PC-3 (cell line): ENCODE measurements at places on chromosomes 12 and 14. TPM values are rescaled to one million over a fixed set of nuclear protein-coding genes. Genes with fewer than 3 reads are reported as not detected.
A peak's percentile ranks its signal among the peaks of the same experiment; 100 is the strongest.

DNA sequence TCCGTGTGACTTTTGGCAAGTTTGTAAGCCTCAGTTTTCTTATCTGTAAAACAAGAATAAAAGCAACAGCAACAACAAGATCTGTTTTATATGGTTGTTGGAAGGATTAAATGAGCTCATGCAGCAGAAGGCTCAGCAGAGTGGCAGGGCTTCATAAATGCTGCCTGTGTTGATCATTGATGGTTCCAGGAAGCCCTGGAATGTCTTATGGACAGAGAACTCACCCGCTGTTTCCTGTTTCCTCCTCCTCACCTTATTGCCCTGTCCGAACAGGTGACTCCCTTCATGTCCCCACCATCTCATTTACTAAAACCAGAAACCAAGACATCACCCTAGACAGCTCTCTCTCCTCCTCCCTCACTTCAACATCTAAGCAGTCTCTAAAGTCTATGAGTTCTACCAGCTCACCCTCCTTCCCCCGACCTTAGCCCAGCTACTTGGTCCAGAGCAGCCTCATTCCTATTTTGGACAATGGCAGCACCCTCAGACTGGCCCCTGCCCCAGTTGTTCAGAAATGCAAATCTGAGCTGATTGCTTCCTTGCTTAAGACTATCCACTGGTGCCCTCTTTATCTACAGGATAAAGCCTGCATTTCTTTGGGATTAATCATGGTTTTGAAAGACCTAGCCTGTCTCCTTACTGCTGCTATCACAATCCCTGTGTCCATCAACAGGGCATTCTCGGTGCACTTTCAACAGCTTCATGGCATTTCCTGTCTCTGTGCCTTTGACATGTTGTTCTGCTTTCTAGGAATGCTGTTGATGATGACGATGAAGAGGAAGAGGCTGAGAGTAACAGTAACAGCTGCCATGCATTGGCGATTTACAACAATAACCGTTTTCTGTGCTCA, 21.4 kb upstream of the GSG1 start:
- DNase-seq = peak; percentile 50

Gene EVL
- 26.5 and 31.7 TPM in 2 replicates for total RNA-seq

Gene PRH2
- total RNA-seq = not detected in 2 replicates

GRCh38 chr14:101947577-101947903, 16.8 kb upstream of the DYNC1H1 start:
- DNase-seq = no peak

- DNase-seq = no peak
These were observed 80.0 kb downstream of the METTL25 start for GRCh38 chr12:82438356-82438755.

DNA sequence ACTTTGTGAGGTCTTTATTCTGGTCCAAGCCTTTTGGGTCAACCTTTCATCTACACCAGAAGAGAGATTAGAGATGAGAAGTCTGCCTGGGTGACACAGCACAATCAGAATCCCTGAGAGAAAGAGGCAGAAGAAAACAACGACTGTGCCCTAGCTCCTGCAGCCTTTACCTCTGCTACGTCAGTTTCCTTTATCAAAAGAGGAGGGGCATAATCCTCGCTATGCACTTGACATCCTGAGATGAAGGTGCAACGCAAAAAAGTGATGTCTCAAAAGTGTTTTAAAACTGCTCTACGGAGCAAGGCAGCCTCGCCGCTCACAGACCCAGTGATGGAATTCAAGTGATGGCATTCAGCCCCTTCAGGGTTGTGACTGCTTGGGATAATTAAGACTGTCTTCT, 21.7 kb downstream of the ZDHHC22 start:
- no peak for DNase-seq

DNA sequence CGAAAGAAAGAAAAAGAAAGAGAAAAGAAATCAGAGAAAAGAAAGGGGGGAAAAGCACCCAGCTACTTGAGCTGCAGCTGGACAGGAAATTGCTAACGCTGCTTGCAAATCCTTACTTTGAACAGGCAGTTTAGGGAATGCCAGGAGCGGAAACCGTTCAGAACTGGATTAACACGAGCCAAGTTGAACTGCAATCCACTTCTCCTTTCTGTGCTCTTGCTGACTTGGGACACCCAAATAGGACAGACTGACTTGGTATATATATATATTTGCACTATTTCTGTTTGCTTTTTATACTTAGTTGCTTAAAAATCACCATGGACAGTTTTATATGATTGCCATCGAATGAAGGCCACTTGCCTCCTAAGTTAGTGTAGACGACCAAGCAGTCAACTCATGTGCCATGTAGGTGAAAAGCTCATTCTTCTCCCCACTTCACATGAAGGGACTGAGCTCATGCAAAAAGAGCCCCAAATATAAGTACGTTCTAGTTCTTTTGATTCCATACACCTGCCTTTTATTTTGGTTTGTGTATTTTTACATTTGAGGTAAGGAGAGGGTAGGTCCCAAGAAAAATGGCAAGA, 5.5 kb downstream of the DUSP6 start:
- peak; percentile 56 for DNase-seq

GRCh38 chr12:113794774-113795173, 171.4 kb downstream of the RBM19 start:
- DNase-seq = no peak

Gene GALNT16
- total RNA-seq = 0.17 and 0.33 TPM in 2 replicates

- DNase-seq = no peak
These were observed 326.7 kb downstream of the DPF3 start for GRCh38 chr14:72567226-72567625.

Gene KLRD1
- 0.06 TPM in 1 of 2 replicates, not detected in the other for total RNA-seq

Gene LRTM2
- total RNA-seq = not detected in 2 replicates

DNA sequence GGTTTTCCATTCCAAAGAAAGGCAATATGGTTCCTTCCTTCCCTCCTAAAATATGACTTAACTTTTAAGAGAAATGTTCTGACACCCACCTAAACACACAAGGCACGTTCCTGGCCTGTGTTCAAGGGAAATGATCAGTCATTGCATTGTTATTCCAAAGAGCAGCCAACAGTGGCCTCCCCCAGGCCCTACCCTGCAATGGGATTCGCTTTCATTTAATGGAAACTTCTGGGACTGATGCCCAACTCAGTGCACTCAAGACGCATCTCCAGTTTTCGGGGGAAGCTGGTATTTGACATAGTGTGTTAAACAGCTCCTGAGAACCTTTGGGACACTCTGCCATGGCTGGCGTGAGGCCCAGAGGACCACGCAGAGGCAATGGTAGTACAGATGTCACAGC, 65.9 kb downstream of the DDX51 start:
- peak; percentile 73 for DNase-seq

GRCh38 chr14:84643446-84643845, 886.5 kb upstream of the FLRT2 start:
- peak; percentile 66 for DNase-seq

GRCh38 chr14:36214476-36215216, 38.1 kb upstream of the PTCSC3 start:
- DNase-seq = peak; percentile 47

Gene AP1G2
- 69.7 and 71.7 TPM in 2 replicates for total RNA-seq

- no peak for DNase-seq
These were observed 1.3 kb downstream of the RNASE7 start for GRCh38 chr14:21043387-21043973.

DNA sequence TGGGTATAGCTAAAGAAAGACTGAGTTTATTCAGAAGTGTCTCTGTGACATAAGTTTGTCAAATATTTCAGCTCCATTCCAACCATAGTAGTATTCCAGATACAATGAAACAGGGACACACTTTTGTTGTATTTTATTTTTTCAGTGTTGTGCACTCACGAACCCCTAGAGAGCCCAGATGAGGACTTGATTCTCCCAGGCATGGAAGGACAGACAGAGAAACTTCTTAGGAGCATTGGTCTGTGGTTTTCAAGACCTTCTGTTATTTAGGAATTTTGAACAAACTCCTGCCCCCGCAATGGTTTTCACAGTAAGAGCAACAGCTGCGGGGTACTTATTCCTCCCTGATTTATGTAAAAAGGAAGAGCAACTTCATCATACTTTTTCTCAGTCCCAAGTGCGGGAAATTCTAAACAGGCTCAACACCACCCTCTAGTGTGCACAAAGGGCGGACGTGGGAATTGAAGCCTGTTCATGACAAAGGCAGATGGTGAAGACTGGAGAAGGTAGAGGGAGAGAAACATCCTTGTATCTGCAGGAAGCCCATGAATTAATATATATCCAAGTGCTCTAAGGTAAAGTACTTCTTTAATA, 147.6 kb downstream of the PAH start:
- DNase-seq = peak; percentile 62

DNA sequence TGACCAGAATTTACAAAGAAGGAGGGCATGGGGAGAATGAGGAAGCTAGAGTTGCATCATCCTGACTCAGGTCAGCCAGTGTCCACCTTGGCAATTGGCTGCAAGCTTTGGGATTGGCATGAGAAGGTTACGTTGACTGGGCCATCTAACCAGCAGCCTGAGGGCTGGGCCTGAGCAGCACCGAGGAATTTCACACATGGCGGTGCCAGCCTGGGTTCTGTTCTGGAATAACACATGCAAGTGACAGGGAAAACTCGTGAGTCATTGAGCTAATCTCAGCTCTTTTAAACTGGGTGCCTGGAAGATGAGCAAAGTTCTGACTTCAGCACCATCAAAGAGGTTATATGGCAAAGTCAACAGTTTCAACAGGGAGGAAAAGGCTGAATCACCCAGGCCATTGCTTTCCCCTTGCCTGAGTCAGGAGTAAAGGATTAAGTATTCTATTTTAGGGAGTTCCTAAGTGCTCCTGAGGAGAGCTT, 543.2 kb upstream of the TBX3 start:
- DNase-seq = peak; percentile 98

Gene RNU4-1
- total RNA-seq = under 0.01 TPM in 2 replicates

Gene PSMC6
- 193 and 232 TPM in 2 replicates for total RNA-seq

- DNase-seq = no peak
These were observed 449.6 kb downstream of the TMEM117 start for GRCh38 chr12:44285321-44285960.

GRCh38 chr12:49946086-49946485, 4.5 kb upstream of the AQP2 start:
- no peak for DNase-seq

DNA sequence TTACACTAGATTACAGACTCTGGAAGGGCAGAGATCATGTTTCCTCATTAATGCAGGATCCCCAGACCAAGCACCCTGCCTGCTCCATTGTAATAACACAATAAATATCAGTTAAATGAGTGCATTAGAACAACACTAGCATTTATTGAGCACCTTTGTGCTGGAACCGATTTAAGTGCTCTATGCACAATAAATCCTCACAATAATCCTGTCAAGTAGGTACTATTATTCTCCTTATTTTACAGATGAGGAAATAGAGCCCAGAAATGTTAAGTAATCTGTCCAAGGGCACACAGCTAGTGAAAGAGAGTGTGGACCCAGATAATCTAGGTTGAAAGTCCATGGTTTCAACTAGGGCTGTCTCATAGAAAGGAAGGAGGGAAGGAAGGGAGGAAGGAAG, 69.8 kb downstream of the MAP1LC3B2 start:
- no peak for DNase-seq

DNA sequence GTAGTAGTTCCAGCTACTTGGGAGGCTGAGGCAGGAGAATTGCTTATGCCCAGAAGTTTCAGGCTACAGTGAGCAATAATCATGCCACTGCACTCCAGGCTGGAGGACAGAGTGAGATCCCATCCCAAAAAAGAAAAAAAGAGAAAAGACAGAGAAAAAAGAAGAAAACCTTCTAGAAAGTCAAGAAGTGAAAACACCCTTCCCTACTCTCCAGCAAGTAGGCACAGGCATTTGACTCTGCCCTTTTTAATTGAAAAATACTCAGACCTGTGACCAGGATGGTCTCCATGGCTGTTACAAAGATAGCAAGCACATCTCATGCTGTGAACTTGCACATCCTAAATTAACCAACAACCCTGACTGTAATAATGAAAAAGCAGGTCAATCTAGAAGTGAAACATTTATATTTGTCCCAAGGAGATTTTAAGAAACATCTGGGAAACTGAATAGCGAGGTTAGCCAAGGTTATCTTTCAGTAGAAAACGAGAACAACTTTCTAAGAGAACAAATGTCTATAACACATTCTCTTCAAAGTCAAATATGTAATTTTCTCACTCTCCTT, 2.0 kb downstream of the TMTC1 start:
- DNase-seq = no peak

GRCh38 chr12:98274430-98275130, 240.8 kb upstream of the TMPO start:
- no peak for DNase-seq

- DNase-seq = peak; percentile 61
These were observed 1.8 kb upstream of the ZNF839 start for GRCh38 chr14:102317564-102318248.

DNA sequence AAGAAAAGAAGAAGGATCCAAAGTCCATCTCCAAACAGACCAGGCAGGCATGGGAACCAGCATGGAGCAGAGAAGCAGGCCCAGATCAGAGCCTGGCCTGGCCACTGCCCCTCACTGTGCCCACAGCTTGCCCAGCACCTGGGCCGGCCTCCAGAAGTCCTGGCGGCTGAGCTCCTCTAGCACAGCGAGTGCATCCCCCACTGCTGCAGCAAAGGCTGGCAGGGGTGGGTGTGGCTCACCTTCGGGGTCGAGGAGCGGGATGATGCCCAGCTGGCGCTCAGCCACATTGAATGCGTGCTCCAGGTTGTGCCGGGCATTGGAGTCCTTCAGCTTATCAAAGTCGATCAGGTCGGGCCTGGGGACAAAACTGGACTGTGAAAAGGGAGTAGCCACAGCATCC, 78.7 kb downstream of the SPTB start:
- DNase-seq = no peak

Gene GPRC5D
- total RNA-seq = not detected in 2 replicates

Gene OR6C2
- total RNA-seq = not detected in 2 replicates

DNA sequence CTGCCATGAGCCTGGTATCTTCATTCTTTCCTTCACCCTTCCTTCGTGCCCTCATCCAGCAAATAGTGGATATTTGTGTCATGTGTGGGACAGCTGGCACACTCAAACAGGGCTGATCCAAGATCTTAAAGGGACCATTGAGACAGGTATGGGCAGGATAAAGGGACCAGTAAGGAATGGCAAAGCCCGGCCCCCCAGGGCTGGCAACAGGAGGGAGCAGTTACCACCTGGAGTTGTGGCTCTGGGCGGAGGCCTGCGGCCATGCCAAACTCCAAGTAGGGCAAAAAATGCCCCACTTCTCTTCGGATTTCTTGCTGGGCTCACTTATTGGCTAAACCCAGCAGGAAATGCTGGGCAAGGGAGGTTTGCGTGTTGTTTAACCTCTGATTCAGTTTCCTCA, 2.1 kb downstream of the OGFOD2 start:
- no peak for DNase-seq

GRCh38 chr12:108462686-108463085, 52.4 kb upstream of the FICD start:
- DNase-seq = no peak

- peak; percentile 65 for DNase-seq
These were observed 7.7 kb downstream of the TNFAIP2 start for GRCh38 chr14:103130965-103131364.
